ENCODE measurements at places on chromosomes 5 and 9. TPM values are rescaled to one million over a fixed set of nuclear protein-coding genes. Genes with fewer than 3 reads are reported as not detected.

DNA sequence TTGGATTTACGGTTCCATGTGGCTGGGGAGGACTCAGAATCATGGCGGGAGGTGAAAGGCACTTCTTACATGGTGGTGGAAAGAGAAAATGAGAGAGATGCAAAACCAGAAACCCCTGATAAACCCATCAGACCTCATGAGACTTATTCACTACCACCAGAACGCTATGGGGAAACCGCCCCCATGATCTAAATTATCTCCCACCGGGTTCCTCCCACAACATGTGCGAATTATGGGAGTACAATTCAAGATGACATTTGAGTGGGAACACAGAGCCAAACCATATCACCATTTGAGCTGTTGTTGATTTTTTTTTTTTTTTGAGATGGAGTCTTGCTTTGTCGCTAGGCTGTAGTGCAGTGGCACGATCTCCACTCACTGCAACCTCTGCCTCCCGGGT, 16.5 kb downstream of the DAB2IP start:
- DNase-seq: no peak

The STXBP1 gene
- 36.5 TPM for total RNA-seq

DNA sequence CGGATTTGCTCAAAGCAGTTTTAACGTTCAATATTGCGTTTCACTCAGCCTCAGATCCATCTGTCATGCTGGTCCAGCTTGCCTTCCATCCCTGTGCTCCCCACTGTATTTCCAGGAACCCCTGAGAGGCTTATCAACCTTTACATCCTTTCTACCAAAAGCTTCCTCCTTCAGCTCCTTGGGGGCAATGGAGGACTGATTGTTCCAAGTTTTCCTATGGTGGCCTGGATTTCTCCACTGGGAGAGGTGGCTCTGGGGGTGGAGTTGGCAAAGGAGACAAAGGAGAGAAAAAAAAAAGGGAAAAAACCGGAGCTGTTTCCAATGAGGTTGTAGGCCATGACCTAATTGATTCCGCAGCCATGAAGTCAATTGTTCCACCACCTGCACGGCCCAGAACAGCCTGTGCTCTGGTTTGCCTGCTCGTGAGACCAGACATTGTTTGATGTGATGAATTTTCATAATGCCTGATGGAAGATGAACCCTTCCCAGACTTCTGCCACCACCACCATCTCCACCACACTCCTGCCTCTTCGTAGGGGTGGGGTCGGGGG, 54.1 kb downstream of the ABLIM3 start:
- no peak for DNase-seq

DNA sequence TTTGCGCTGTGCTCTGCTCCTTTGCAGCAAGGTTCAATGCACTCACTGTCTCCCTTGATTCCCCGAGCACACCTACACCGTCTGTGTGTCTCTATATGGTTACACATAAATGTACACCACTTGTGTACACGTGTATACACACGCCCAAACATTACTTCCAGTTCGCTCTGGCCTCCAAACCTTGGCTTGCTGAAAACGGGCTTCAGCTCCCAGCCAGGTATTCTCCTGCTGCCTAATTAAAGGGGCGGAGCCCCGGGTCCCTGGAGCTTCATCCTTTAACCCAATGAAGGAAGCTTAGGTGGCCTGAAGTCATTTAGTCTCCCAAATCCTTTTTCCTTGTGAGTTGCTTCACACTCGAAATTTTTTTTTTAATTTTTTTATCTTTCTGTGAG, 4.6 kb downstream of the ISL1 start:
- DNase-seq: no peak

DNA sequence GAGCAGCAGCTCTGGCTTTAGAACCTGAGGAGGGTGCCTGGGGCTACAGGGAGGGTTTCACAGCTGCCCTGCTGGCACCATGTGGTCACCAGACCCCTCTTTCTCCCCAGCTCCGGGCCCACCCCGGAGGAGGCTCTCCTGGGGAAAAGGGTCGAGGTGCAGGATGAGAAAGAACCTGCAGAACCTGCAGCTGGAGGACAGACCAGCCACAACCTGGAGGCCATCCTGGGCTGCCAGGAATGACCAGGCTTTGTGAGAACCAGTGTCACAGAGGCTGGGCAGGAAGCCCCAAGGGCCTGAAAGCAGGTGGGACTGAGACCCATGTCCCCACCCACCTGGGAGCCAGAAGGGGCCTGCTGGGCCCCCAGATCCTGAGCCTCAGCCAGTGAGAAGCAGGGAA, 23.0 kb downstream of the SEMA4D start:
- DNase-seq: no peak

- no peak for DNase-seq
Measured at GRCh38 chr5:64018966-64019365, 56.7 kb upstream of the HTR1A start.

The LYSMD3 gene
- total RNA-seq: 23.5 TPM

DNA sequence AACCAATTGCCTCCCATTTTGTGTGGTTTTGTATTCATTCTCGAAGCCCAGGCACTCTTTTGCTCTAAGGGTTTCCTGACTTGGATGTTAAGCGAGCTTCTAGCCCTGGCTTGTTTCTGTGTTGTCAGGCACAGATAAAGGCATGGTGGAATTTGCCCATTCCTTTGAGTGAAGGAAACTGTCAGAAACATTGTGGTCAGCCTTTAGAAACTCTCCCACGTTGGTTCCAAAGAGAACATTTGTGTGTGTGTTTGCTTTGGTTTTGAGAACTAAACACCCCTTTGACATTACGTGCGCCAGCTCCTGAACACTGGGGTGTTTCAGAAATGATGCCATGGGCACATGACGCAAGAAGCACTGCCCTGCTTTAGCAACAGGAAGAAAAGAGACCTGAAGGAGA, 320.9 kb downstream of the NTRK2 start:
- no peak for DNase-seq

DNA sequence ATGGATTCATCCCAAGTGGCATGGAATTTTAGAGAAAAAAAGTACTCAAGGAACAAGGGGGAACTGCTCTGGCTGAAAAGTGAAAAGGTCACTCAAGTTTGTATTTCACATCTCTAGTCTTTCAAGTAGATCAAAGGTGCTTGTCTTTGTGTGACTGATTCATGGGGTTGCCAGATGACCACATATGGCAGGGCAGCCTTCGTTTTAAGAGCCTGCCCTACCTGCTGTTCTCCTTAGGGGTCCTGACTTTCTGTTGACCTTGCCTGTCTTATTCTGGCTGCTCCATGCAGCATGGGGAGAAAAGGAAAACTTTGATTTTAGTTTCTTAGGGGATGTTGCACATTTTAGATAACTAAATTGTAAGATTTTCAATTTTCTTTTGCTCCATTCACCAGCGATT, 877.7 kb downstream of the TLE1 start:
- no peak for DNase-seq

The GMCL2 gene
- not detected for total RNA-seq

- no peak for DNase-seq
Measured at GRCh38 chr5:80093796-80094195, 58.6 kb downstream of the THBS4 start.

DNA sequence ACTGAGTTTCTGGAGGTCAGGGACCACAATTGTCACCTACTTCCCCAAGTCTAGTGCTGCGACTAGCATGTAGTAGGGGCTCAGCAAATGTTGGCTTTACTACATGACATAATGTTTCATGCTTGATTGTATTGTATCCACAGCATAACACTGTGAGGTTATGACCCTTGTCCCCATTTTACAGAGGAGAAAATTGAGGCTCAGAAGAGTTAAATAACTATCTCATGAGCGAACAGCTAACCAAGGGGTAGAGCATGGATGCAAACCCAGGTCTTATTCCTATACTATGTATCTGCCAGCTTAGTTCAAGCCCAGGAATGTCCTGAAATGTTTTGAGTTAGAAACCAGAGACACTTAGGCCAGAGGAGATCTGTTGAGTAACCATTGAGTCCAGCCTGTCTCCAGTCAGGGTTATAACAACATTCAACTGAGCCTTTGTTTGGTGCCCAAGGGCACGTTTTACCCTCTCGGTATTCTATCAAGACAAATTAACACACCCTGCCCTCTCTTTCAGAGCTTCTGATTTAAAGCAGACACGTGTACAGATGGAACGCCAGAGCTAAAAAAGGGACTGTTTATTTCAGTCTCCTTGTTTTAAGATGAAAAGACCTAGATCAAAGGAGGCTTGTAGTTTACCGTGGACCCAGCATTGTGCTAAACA, 16.5 kb downstream of the ANGPTL2 start:
- DNase-seq: no peak

GRCh38 chr9:114488398-114489129, 16.7 kb downstream of the WHRN start:
- no peak for DNase-seq

The CTXN3 gene
- not detected for total RNA-seq

DNA sequence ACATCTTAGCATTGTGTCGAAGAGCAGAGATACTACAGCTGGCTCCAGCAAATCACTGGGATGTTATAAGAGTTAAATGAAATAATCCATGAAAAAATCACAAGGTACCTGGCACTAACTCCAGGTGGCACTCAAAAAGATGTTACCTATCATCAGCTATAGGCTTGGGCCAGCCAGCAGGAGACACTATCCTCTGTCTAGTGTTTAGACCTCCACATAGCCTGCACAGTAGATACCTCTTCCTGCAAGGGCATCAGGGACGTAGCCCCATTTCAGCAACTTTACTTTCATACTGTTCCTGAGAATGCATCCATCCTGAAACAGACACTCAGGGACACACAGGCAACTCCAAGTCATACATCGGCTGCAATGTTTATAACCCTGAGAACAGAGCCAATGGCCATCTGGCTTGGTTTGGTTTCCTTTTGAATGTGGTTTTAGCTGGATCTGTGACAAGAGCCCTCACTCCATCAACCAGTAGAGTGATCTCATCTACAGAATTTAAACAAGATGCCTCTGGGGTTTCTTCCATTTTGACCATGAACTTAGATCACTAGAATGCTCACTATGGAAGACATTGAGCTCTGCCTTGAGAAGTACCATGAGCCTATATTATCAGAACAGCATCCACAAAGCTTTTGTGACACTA, 69.9 kb downstream of the TLE1 start:
- DNase-seq: no peak

- DNase-seq: no peak
Measured at GRCh38 chr5:36392818-36393217, 91.1 kb upstream of the RANBP3L start.

DNA sequence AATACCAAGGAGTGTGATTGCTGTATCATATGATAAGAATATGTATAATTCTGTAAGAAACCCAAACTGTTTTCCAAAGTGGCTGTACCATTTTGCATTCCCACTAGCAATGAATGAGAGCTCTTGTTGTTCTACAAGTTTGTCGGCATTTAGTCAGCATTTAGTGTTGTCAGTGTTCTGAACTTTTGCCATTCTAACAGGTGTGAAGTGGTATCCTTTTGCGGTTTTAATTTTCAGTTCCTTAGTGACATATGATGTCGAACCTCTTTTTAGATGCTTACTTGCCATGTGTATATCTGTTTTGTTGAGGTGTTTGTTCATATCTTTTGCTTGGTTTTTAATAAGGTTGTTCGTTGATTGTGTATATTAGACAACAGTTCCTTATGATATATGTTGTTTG, 296.3 kb upstream of the IZUMO3 start:
- no peak for DNase-seq

The PDCD1LG2 gene
- total RNA-seq: 1.4 TPM

DNA sequence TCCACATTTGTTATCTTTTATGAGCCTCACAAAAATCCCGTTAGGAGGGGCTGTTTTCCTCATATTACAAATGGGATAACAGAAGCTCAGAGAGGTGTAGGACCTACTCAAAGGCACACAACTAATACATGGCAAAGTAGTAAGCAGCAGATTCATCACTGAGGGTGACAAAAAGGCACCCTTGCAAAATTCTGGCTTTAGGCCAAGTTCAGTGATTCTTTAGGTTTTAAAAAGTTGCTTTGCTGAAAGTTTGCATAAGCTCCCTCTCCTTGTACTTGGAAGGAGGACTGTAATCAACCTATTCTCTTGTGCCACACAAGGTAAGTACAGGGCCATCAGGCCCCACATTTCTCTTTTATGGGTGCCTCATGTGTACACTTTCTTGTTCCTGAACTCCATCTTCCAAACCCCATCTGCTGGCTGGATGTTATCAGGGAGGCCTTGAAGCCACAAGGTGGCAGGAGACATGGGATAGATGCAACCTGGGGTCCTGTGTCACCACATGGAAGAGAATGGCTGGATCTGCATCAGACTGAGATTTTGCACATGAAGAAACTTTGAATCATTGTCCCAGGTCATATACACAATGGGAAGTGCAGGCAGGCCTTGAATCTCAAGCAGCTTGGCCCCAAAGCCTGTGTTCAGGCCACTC, 311.6 kb downstream of the MSX2 start:
- no peak for DNase-seq

The C5orf46 gene
- not detected for total RNA-seq

- DNase-seq: peak; percentile 57
Measured at GRCh38 chr5:132839426-132840301, 9.2 kb upstream of the SHROOM1 start.

The PCDHB2 gene
- 0.43 TPM for total RNA-seq

DNA sequence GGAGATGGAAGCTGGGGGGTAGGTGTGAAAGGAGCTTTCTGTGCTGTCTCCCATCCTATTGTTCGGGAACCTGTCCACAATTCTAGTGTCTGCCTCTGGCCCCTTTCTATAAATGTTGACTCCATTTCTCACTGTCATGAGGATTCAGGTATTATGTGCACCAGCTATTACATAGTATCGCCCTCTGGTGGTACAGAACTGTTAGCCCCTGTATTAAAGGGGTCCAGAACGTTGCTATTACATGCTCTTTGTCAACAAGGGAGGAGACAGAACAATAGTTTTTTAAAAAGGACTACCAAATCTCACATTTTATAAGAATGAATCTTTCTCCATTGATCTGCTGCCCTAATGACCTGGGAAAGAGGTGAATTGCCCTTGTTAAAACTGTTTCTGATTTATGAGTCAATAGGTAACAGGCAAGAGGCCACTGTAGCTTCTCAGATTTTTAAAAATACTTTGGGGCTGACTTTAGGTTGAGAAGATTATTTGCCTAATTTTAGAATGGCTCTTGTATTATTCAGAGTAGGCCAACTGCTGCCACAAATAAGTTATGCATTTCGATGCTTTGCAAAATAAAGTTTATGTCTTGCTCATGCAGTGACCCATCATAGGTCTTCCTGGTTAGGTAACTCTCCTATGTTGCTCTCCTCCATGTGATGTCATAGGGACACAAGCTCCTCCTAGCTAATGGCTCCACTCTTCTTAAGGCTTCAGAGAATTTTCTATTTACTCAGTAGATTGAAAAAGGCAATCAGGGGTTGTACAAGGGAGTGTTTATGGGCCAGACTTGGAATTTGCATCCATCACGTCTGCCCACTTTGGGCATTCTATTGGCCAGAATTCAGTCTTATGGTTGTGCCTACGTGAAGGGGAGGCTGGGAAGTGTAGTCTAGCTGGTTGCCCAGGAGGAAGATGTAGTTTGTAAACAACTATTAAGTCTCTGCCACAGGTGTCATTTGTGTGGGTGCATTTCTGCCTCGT, 20.8 kb downstream of the DCANP1 start:
- DNase-seq: peak; percentile 65

Measured in stomach (tissue), 19 donors.